ENCODE measurements at places on chromosomes 7 and 10.

GRCh38 chr10:37816290-37816689 is 41.1 kb downstream of the ZNF248 start:
- no peaks in the 10 kb centered on the region for H3K27me3 ChIP-seq
- H3K4me1 ChIP-seq: no peaks in the 10 kb centered on the region
- H3K27ac ChIP-seq: no peak overlapping the region
- no peak overlapping the region for H3K4me3 ChIP-seq
- H3K36me3 ChIP-seq: no peaks in the 10 kb centered on the region

DNA sequence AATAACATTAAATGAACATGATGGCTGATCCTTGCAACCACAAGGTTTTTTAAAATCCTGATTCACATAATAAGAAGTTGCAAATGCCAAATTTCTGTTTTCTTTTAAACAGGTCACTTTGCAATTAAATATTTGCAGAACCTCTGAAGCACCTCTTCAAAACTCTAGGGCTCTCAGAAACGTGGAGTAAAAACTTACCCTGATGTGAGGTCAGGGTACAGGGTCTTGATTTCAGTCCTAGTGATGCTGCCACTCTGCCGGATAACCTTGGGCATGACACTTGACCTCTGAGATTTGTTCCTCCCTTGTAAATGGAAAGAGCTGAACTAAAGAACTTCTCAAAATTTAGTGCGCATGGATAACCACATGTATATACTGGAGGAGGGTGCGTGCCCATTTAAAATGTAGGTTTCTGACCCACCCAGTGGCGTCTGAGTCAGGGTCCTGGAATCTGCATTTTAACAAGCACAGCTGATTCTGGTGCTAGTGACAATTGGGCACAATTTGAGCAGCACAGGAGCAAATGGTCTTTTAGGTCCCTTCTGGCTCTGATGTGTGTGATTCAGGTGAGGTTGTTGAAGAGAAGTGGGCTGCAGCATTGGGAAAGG is 35.5 kb upstream of the TNPO3 start:
- H3K4me1 ChIP-seq: no peaks in the 10 kb centered on the region
- no peak for DNase-seq
- no peak overlapping the region for H3K4me3 ChIP-seq
- no peaks in the 10 kb centered on the region for H3K36me3 ChIP-seq
- H3K27me3 ChIP-seq: no peaks in the 10 kb centered on the region

- H3K27me3 ChIP-seq: no peaks in the 10 kb centered on the region
- DNase-seq: no peak
- H3K27ac ChIP-seq: no peak overlapping the region
- no peak overlapping the region for H3K4me3 ChIP-seq
- no peaks in the 10 kb centered on the region for H3K4me1 ChIP-seq
Observed at GRCh38 chr7:3995187-3995586, 686.9 kb upstream of the FOXK1 start.

GRCh38 chr10:89861584-89862301 is 160.4 kb downstream of the KIF20B start:
- H3K4me3 ChIP-seq: no peak overlapping the region
- no peaks in the 10 kb centered on the region for H3K4me1 ChIP-seq
- no peak for DNase-seq
- no peaks in the 10 kb centered on the region for H3K36me3 ChIP-seq
- H3K27me3 ChIP-seq: no peaks in the 10 kb centered on the region

DNA sequence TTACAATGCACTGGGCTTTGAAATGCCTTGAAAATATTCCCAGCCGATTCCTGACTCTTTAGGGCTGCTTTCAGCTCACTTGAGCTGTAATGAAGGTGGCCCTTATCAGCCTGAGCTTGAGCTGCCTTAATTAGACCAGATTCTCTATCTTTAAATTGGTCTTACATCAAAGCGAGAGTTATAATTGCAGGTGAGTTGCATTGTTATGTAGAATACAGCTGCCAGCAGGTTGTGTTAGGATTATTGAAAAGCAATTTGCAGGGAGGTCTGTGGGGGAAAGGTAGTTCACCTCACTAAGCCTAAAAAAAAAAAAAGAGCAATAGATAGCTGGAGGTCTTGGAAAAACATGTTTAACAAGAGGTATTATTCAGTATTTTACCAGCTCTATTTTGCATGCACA is 142.2 kb upstream of the HABP2 start:
- H3K27ac ChIP-seq: no peak overlapping the region
- no peaks in the 10 kb centered on the region for H3K27me3 ChIP-seq
- no peak overlapping the region for H3K4me3 ChIP-seq
- no peaks in the 10 kb centered on the region for H3K4me1 ChIP-seq
- no peak for DNase-seq

DNA sequence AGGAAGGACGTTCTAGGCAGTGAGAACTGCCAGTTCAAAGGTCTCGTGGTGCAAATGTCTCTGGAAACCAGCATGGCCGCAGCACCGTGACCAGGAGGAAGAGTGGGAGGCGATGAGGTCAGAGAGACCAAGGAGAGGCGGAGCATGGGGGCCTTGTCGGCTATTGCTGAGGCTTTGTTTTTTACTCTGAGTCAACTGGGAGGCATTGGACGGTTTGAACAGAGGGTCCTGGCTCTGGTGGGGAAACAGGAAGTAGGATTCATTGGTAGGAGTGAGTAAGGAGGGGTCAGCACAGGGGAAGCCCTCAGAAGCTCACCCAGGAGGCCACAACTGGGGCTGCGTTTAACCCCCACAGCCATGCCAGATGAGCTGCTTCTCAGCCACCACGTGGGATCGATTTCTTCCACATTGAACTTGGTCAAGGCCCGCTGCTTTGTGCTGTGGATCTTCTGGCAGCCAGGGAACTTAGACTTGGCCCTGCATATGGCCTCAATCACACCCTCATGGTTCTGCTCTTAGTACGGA is 22.2 kb upstream of the SH2B2 start:
- no peak overlapping the region for H3K27ac ChIP-seq
- no peak for DNase-seq
- no peak overlapping the region for H3K4me3 ChIP-seq
- H3K36me3 ChIP-seq: no peaks in the 10 kb centered on the region

- no peaks in the 10 kb centered on the region for H3K27me3 ChIP-seq
- H3K36me3 ChIP-seq: no peaks in the 10 kb centered on the region
- peak; percentile 52 for DNase-seq
- no peak overlapping the region for H3K4me3 ChIP-seq
- no peak overlapping the region for H3K27ac ChIP-seq
Observed at GRCh38 chr10:71888623-71889387, 37.8 kb upstream of the PSAP start.

DNA sequence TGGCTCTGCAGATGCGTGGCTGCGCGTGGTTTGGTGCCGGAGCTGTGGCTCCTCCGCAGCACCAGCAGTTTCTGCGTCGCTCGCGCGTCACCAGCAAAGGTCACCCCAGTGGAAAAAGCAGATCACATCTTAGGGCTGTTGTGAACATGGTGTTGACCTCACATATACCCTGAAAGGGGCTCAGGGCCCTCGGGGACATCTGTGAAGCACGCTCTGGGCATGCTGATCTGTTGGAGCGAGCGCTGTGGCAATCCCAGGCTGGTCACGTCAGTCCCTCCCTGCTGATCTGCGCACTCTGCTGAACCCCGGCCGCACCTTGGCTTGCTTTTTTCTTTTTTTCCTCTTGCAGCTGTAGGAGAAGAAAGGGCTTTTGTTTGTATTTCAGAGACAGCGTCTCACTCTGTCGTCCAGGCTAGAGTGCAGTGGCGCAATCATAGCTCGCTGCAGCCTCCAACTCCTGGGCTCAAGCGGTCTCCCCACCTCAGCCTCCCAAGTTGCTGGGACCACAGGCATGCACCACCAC is 33.3 kb upstream of the AP5Z1 start:
- peaks cover 10% of the 10 kb centered on the region for H3K36me3 ChIP-seq
- H3K27me3 ChIP-seq: no peaks in the 10 kb centered on the region
- H3K4me1 ChIP-seq: peaks cover 47% of the 10 kb centered on the region
- no peak overlapping the region for H3K27ac ChIP-seq
- no peak overlapping the region for H3K4me3 ChIP-seq

DNA sequence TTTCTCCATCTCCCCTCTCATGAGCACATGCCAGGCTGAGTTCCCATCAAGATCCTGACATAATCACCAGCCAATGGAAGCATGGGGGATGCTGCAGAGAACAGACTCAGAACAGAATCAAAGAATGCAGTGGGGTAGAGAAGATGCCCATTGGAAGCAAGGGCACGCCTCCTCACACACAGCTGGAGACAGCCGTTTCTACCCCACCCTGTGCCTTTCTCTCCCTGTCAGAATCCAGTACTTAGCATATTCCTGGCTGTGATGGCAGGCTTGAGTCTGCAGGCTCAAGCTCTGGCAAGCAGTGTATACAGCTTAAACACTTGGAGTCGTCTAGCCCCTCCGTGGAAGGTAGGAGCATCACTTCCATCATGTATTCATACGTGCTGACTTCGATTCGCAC is 867.9 kb downstream of the NRG3 start:
- H3K27me3 ChIP-seq: no peaks in the 10 kb centered on the region
- H3K36me3 ChIP-seq: no peaks in the 10 kb centered on the region
- no peaks in the 10 kb centered on the region for H3K4me1 ChIP-seq
- H3K4me3 ChIP-seq: no peak overlapping the region

DNA sequence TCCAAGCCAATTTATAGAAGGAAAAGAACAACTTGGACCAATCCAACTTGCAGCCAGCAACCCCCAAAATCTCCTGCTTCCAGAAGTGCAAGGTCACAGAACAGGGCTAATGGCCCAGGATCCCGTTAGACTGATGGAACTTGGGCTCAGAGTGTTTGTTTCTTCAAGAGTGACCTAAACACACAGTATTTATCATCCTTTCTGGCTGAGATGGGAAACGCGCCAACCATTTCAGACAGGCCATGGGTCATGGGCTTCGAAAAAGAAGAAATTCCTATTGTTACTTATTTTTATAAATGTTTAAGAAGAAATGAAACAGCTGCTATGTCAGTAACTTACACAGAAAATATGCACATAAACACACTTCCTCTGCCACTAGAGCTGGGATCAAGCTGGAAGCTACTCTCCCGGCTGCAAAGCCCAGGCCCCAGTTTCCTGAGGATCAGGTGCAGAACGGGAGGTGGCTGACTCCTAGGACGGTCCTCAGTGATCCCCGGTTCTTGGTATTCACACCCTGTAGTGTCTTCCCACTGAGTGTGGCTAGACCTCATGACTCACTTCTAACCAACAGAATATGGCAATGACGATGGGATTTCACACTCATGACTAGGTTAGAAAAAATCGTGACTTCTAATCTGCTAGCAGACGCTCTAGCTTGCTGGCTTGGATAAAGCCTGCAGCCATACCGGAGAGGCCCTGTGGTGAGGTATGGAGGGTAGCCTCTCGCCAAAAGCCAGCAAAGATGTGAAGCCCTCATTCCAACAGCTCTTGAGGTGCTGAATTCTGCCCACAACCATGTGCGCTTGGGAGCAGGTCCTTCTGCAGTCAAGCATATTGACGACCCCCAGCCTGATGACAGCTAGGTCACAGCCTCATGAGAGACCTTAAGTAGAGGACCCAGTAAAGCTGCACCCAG is 60.2 kb downstream of the CHST15 start:
- DNase-seq: no peak
- H3K36me3 ChIP-seq: no peaks in the 10 kb centered on the region
- H3K4me1 ChIP-seq: no peaks in the 10 kb centered on the region
- H3K27ac ChIP-seq: no peak overlapping the region

DNA sequence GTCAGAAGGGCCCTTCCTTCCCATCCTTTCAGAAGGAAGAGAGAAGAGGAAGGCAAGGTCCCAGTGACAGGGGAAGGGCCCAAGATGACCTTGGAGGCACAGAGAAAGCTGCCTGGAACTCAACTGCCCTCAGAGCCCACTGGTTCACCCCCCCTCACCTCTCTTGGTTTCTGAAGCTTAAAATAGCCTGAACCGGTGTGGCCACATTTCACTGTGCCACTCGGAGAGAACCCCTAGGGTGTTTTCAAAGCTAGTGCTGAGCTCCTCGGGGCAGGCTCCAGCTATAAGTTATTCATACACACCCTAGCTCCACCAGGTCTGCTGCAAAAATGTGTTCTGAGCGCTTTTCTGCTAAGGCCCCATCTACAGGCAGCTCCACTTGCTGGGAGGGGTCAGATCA is 60.9 kb upstream of the ADRB1 start:
- H3K4me3 ChIP-seq: no peak overlapping the region
- peak; percentile 74 for DNase-seq
- H3K27me3 ChIP-seq: no peaks in the 10 kb centered on the region
- H3K27ac ChIP-seq: peak overlapping the region; percentile 49
- peaks cover 21% of the 10 kb centered on the region for H3K4me1 ChIP-seq

GRCh38 chr10:110836706-110837105 is 35.0 kb upstream of the PDCD4 start:
- peaks cover 90% of the 10 kb centered on the region for H3K4me1 ChIP-seq
- no peaks in the 10 kb centered on the region for H3K36me3 ChIP-seq
- H3K27me3 ChIP-seq: no peaks in the 10 kb centered on the region
- H3K27ac ChIP-seq: peak overlapping the region; percentile 92
- no peak for DNase-seq
- H3K4me3 ChIP-seq: no peak overlapping the region

DNA sequence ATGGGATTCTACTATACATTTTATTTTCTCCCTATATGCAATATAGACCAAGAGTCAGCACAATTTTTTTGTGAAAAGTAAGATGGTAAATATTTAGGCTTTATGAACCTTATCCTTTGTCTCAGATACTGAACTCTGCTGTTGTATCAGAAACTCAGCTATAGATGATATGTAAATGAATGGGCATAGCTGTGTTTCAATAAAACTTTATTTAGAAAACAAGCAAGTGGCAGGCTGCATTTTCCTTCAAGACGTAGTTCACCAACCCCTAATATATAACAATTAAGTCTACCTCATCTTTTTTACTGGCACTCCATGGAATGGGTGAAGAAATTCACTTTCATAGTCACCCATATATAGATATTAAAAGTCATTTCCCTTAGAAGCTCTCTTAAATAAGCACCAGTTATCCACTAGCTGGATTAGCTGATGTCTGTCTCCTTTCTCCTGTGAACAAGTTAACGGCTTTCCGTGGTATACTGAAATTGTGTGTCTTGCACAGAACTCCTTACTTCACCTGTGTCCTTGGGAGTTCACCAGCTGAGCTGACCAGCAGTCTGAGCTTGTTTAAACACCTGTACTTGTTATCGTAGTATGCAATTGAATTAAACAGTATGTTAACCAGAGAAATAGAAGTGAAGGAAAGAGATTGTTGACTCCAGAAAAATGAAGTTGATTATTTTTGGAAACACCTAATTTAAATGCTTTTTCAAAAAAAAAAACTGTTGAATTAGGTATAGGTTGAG is 770.6 kb downstream of the KCNMA1 start:
- no peak overlapping the region for H3K4me3 ChIP-seq
- H3K4me1 ChIP-seq: peaks cover 10% of the 10 kb centered on the region
- H3K27me3 ChIP-seq: no peaks in the 10 kb centered on the region
- DNase-seq: peak; percentile 15

DNA sequence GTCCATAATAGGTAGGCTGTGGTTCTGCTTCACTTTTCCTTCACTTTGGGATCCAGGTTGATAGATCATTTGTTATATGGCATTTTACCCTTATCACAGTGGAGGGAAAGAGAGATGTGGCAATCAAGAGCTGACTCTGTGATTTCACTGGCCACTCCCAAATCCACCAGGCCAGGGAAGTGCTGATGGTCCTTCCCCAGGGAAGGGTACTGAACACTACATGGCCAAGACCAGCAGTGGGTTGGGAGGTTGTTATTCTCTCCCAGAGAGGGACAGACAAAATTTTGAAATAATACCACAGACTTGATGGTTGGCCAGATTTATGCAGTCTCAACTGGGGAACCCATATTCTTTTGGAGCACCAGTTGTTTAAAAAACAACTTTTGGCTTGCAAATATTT is 102.5 kb downstream of the SND1 start:
- no peak for DNase-seq
- no peaks in the 10 kb centered on the region for H3K27me3 ChIP-seq
- H3K36me3 ChIP-seq: no peaks in the 10 kb centered on the region
- no peak overlapping the region for H3K27ac ChIP-seq
- peaks cover 35% of the 10 kb centered on the region for H3K4me1 ChIP-seq

- H3K36me3 ChIP-seq: no peaks in the 10 kb centered on the region
- H3K27ac ChIP-seq: peak overlapping the region; percentile 8
- DNase-seq: no peak
- H3K27me3 ChIP-seq: no peaks in the 10 kb centered on the region
- H3K4me1 ChIP-seq: peaks cover 32% of the 10 kb centered on the region
Observed at GRCh38 chr10:77400033-77400432, 237.6 kb downstream of the KCNMA1 start.
